ENCODE measurements at places on chromosomes 5 and 9.

DNA sequence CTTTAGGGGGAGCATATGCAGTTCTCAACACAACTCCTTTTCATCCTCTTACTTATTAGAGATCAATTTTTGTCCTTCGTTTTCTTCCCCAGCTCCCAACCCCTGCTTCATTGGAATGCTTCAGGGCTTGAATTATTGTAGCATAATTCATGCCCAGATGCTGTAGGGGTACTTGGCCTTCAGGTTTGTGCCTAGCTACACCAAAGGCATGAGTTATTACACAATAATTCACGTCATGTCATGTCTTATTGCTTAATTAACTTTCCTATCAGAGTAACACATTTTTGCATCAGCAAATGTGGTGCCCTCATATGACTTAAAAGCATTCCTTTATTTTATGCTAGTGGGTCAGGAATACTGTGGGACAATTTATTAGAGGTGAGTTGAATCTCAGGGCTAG is 507.2 kb downstream of the NFIB start:
- DNase-seq, result no peak

DNA sequence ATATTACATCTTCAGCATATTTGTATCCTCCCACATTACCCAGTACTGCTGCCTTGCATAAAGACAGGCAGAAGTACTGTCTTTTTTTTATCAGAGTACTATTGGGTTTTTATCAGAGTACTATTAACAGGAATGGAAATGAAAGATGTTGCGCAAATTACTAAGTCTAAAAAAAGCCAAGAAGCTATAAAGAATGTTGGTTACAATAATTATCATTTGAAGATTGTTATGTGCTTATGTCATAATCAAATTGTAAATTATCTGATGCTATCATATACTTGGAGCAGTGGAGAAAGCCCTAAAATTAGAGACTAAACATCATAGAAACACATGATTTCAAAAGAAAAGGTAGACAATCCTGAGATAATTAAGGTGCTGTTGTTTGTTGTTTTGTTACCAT is 188.8 kb downstream of the CCDC192 start:
- DNase-seq, result no peak

GRCh38 chr5:168468836-168469235 is 17.4 kb upstream of the RARS1 start:
- no peak for DNase-seq

- DNase-seq, result peak; percentile 45
Observed at GRCh38 chr9:112809351-112809848, 58.8 kb downstream of the SNX30 start.

DNA sequence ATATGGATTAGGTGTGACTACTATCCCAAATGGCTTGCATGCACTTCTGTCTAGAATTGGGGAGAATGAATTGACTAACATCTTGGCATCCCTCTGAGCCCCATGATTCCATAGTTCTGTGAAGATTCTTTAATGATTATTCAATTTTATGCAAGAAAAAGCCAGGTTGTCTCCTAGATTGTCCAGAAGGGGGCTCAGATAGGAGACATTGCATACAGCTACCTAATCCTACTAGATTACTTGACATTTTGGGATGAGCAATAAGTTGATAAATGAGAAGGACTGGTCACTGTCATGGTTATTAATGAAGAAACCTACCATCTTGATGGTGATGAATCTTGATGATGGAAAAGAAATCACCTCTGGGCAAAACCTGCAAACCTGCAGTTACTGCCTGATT is 117.0 kb downstream of the CARTPT start:
- no peak for DNase-seq

- no peak for DNase-seq
Observed at GRCh38 chr5:176854164-176854563, 43.8 kb downstream of the UNC5A start.

- DNase-seq, result no peak
Observed at GRCh38 chr5:3075309-3075708, 323.8 kb upstream of the IRX2 start.

DNA sequence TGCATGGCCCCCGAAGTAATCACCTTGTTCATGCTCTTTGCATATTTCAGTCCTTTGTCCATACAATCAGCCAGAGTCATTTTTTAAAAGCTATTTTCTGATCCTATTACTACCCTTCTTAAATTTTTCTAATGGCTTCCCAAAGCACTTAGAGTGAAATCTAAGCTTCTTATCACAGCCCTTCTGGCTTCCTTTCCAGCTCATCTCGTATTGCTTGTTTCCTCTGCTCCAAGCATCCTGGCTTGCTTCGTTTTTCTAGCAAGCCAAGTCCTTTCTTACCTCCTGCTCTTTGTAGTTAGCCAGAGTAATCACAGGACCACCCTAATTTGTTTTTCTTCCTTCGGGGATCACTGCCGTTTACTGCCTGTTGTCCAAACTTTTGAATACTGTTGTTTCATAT is 453.3 kb downstream of the KIF4B start:
- DNase-seq, result no peak

GRCh38 chr5:168039566-168040248 is 251.7 kb upstream of the WWC1 start:
- no peak for DNase-seq

- no peak for DNase-seq
Observed at GRCh38 chr9:18806232-18807080, 226.6 kb downstream of the SAXO1 start.

DNA sequence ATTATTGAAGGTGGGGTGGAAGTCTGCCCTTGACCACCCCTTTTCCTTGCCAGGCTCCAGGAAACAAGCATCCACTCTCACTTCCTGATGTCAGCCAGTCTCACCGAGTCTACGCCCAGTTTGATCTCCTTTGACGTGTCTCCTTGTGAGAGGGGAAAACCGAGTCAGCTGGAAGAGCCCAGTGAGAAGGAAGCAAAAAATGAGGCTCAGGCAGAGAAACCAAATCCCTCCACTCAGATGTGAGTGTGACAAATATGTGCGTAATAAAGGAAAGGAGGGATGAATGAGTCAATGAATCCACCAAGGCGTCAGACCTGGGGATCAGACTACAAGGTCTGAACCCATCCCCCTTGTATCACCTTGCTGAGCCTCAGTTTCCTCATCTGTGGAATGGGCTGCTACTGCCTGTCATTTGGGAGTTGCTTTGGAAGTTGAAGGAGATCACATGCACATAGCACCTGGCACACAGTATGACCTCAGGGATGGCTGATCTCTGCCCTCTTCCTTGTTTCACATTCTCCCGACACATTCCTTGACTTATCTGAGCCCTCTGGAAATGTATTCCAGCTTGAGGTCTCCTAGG is 61.3 kb upstream of the XPA start:
- DNase-seq, result no peak

DNA sequence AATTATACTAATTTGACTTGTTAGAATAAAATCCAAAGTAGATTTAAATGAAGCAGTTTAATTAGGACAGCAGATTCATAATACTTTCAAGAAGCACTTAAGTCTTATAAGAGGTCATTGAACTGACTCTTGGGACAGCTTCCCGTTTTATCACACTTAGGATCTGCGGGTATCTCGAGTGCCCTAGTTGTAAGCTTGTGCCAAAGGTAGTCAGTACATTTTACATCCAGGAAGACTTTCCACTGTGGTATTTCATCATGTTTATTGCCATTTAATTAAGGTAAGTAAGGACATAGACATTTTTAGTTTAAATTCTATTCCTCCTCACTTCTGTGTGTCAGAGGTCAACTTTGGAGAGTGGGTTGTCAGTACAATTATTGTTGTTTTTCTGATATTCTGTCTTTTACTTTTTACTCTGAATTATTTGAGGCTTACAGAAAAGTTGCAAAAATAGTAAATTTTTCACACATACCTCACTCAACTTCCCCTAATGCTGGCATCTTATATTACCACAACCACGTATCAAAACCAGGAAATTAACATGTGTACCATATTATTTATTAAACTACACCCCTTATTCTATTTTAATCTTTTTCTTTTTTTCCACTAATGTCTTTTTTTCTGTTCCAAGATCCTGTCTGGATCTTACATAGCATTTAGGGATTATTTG is 7.5 kb upstream of the ZNF367 start:
- DNase-seq, result no peak

DNA sequence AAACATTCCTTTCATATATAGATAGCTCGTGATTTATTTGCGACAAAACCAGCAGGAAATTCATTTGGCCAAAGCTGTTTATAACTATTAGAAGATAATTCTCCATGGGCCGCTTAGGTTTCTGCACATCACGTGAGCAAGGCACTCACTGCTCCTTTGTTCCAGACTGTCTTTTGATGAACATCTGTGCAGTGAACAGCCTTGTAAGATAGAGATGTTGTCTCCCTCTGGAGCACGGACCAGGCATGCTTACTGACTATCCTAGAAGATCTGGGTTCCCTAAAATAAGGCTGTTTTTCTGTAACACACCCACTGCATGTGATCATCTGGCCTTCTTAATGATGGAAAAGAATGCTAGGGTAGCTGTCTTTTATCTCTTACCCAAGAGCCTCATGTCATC is 30.9 kb downstream of the YIPF5 start:
- no peak for DNase-seq

GRCh38 chr5:179862296-179862695 is 3.7 kb upstream of the MRNIP start:
- DNase-seq, result no peak

DNA sequence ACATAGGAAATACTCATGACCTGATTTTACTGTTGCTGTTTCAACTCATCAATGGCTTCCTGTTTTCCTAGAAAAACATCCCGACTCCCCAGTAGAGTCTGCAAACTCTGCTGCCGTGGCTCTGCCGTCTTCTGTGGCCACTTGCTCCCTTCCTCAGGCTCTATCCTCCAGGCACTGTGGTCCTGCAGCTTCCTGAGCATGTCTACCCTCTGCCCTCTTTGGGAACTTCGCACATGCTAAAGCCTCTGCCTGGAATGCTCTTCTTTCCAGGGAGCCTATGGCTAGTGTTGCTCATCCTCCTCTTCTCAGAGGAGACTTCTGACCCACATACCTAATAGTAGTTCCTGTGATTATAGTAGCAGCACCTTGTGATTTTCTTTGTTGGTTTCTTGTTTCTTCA is 256.9 kb downstream of the MAN2A1 start:
- DNase-seq, result no peak

- DNase-seq, result no peak
Observed at GRCh38 chr9:104745852-104746251, 1.6 kb upstream of the NIPSNAP3A start.

- DNase-seq, result no peak
Observed at GRCh38 chr5:114411380-114411931, 49.6 kb downstream of the KCNN2 start.

GRCh38 chr9:114430457-114430856 is 42.7 kb upstream of the AKNA start:
- no peak for DNase-seq

GRCh38 chr5:142246-142810 is 49.0 kb upstream of the LRRC14B start:
- DNase-seq, result no peak

GRCh38 chr5:181215997-181216989 is 6.8 kb upstream of the TRIM41 start:
- DNase-seq, result no peak

GRCh38 chr9:112078432-112078831 is 96.7 kb downstream of the SUSD1 start:
- no peak for DNase-seq

- no peak for DNase-seq
Observed at GRCh38 chr5:141439411-141440141, 9.3 kb downstream of the PCDHGA12 start.

GRCh38 chr5:2780421-2781171 is 29.1 kb upstream of the IRX2 start:
- DNase-seq, result no peak

GRCh38 chr9:114467226-114467750 is 38.0 kb downstream of the WHRN start:
- DNase-seq, result no peak

DNA sequence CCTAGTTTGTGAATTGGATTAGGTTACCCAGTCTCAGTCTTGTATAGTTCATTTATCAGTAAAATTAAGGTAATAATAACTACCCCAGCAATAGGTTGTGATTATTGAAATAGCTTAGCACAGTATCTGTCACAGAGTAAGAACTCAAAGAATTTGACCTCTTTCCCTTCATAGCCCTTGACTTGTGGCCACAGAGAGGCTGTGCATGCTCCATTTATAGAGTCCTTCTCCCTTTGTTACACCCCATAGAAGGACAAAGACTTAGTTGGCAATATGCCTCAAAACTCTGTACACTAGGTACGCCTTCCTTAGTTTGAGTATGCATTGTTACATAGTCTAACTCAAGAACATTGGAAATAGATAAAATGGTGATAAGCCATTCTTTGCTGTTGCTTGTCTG is 257.2 kb downstream of the KCTD16 start:
- DNase-seq, result no peak

GRCh38 chr5:37015795-37016666 is 139.5 kb downstream of the NIPBL start:
- DNase-seq, result no peak

DNA sequence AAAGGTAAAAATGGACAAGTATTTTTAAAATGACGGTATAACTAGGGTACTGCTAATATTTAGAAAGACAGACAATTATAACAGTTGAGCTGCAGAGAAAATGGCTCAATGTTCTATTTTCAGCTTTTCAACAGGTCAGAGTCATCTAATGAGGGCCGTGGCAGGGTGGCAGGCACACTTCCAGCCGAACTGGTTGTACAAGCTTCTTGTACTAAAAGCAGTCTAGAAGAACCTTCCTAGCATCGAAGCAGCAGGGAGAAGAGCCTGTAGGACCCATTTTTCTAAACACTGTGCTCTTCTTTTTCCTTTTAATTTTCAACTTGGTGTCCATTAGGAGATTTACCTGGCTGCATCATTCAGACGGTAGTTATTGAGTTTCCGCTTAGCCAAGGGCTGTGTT is 85.6 kb downstream of the SLC28A3 start:
- no peak for DNase-seq

DNA sequence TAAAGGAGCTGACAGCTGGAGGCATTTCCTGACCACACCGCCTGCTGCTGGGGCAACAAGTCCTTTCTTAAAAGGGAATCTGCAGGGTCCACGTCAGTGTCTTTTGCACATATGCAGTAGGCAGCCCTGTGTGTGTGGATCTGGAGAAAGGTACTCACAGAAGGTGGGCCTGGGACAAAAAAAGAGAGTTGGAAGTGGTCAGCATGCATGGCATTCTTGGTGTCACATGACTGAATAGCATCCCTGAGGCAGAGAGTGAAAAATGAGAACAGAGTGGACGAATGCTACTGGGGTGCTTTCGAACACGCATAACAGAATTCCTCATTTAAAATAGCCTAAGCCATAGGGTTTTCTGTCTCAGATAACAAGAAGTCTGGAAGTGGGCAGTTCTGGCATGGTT is 47.0 kb downstream of the DNAJC21 start:
- DNase-seq, result no peak

DNA sequence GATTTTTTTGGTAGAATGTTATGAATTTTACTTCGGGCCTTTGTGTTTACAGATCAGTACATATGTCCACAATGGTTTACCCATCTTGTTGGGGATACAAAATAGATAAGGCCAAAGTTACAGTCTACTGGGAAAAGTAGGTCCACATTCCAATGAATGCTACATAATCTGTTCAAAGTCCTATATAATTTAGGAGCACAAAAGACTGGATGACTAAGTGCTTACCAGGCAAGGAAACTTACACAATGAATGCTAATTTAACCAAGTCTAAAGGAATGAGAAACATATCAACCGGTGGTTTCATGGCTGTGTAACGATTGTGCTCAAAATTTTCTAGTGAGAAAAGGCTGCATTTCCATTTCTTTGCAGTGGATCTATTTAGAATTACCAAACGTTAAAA is 97.4 kb upstream of the TRPM3 start:
- no peak for DNase-seq
